ENCODE measurements at places on chromosomes 2 and 18. TPM values are rescaled to one million over a fixed set of nuclear protein-coding genes. Genes with fewer than 3 reads are reported as not detected.

- no peak for DNase-seq
Observed at GRCh38 chr2:229335330-229335729, 64.2 kb upstream of the PID1 start.

DNA sequence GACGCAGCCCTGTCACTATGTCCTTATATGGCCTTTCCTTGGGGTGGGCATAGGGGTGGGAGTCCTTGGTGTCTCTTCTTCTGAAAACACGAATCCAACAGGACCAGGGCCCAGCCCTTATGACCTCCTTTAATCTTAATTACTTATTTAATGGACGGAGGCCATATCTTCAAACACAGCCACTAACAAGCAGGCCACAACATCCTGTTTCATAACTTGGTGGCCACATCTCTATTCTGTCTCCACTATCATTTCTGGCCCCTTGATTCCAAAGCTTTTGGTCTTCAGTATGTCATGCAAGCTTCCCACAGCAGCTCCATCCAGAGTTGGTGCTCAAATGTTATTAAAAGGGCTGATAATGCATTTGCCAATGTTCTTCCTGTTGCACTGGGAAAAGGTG, 287.3 kb upstream of the SMIM21 start:
- DNase-seq = no peak

GRCh38 chr18:43506935-43507334, 229.6 kb upstream of the SYT4 start:
- DNase-seq = no peak

GRCh38 chr2:65715323-65715722, 282.9 kb upstream of the SPRED2 start:
- DNase-seq = no peak

- DNase-seq = no peak
Observed at GRCh38 chr2:118124288-118124891, 36.1 kb downstream of the INSIG2 start.

C18orf63 gene
- total RNA-seq = not detected

All from tongue (tissue), 3 donors.